ENCODE measurements at places on chromosomes 4 and X. TPM values are rescaled to one million over a fixed set of nuclear protein-coding genes. Genes with fewer than 3 reads are reported as not detected.

Gene GAGE1
- total RNA-seq = 1.4 TPM

Gene FAM9C
- 3.9 TPM for total RNA-seq

Gene RGN
- total RNA-seq = 1.4 TPM

Gene MUC7
- 10.8 TPM for total RNA-seq

- DNase-seq = no peak
Measured at GRCh38 chrX:134715930-134716619, 57.8 kb upstream of the PLAC1 start.

DNA sequence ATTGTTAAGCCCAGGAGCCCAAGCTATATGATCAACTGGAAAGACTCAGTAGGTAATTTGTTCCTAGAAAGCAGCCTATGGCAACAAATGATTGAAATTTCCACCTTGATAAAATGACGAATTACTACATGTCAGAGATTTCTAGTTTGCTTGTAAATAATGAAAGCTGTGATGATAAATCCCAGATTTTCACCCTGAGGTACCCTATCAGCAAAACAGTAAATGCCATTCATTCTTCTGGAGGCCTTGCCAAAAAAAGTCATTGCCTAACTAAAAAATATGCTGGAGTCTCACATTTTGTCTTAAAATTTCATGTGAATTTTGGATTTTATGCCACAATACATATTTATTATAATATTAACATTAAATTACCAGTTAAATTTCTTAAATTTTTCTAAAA lies 71.3 kb downstream of the PPEF2 start:
- no peak for DNase-seq

DNA sequence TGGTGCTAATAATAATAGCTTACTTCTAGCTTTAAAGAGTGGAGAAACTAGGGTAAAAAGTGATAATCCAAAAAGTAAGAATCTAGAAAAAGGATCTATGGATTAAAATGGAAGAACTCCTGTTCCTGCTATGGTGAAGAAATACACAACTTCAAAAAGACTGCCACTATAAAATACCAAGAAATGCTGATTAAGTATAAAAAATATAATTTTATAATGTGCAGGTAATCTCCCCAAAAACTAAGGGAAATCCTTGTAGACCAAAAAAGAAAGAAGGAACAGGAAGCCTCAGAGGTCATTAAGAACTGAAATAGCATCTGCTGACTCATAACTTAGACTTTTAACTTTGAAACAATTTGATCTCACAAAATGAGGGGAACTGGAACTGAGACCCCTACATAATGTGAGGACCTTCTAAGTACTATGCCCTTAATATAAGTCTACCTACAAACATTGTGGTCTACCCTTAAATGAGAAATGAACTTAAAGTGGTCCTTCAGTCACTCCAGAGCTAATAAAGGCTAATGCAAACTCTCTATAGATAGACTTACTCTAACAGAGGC lies 50.6 kb upstream of the SRPX start:
- no peak for DNase-seq

DNA sequence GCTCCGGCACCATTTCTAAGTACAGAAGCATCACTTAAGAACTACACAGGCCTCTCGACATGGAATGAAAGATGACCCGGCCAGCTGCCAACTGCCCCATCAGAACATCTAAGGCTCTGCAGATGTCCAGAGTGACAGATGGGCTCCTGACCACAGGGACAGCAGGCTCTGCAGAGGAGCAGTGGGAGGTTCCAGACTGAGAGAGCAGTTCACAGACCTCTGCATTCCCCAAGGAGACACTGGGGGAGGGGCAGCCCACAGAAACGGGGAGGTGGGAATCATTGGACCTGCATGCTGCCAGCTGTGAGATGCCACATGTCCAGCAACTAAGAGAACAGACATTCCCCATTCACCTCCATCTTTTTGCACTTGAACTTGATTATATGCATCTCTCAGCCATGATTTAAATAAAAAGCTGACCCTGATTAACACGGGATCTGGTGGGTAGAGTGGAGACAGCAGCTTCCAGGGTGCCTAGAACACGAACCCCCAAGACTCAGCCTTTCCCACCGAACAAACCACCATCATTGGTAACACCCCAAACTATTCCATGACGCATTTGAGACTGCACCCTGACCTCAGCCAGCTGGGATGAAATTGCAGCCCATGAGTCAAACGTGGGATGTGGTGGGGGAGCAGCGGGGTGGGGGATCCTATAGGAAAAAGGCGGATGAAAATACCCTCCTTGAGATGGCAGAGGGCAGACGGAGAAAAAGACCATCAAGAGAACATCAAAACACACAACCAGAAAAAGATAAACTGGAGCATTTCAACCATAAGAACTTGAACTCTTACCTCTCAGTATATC lies 47.2 kb downstream of the AFAP1 start:
- DNase-seq = no peak

GRCh38 chr4:116705466-116705865 lies 379.9 kb downstream of the TRAM1L1 start:
- no peak for DNase-seq

GRCh38 chr4:98558471-98559169 lies 99.8 kb downstream of the TSPAN5 start:
- no peak for DNase-seq

GRCh38 chr4:155974476-155974749 lies 20.7 kb upstream of the CTSO start:
- no peak for DNase-seq
